Aorta (tissue), 5 donors: ENCODE measurements at places on chromosomes 5 and 9. TPM values are rescaled to one million over a fixed set of nuclear protein-coding genes. Genes with fewer than 3 reads are reported as not detected.

DNA sequence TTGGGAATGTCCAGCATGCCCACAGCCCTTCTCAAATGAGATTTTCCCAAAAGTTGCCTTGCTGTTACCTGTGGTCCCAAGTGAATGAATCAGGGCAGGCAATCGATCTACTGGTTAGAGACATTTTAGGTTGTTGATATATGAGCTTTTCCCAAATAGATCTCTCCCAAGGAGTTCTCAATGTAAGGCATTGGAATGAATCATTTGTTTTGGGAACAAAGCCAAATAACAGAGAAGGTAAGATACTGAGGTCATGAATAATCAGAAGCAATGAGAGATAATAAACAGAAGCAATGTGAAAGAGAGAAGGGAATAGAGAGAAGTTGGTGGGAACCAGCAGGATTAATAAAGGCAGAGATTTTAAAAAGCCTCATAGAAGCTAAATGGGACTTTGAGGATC lies 93.6 kb upstream of the FER start:
- no peak for DNase-seq

DNA sequence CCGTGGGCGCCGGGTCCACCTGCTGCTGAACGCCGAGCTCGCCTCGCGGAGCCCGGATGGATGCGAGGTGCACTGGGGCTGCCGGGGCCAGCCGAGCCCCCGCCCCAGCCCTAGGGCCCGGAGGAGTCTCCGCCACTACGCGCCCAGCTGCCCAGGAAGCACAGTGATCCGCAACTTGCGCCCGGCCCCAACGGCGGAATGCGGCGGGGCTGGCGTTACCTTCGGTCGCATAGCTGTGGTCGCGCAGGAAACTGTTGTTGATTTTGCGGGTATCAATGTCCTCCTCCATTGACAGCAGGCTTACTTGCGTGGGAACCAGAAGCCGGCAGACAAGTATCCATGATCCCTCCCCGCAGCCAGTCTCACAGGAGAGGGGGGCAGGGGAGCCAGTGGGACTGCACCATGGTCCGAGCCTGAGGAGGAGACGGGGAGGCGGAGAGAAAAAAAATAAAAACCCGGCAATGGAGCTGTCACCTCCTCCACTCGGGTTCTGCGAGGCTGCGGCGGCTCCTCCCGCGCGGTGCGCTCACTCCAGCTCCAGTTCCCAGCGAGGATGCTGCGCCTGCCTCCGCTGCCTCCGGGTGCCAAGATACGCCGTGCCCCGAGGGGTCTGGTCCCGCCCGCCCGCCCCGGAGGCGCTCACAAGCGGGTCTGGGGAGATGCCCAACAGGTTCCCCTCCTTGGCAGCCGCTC lies 628 bp downstream of the PPP2R2B start:
- DNase-seq: peak; percentile 81

The GNA14 gene
- total RNA-seq: 7.2 TPM

The LPAR1 gene
- total RNA-seq: 125 TPM

- DNase-seq: no peak
These were observed 69.6 kb upstream of the TGFBR1 start for GRCh38 chr9:99035313-99035712.

GRCh38 chr5:74105126-74105780 lies 479.3 kb downstream of the ARHGEF28 start:
- DNase-seq: no peak

DNA sequence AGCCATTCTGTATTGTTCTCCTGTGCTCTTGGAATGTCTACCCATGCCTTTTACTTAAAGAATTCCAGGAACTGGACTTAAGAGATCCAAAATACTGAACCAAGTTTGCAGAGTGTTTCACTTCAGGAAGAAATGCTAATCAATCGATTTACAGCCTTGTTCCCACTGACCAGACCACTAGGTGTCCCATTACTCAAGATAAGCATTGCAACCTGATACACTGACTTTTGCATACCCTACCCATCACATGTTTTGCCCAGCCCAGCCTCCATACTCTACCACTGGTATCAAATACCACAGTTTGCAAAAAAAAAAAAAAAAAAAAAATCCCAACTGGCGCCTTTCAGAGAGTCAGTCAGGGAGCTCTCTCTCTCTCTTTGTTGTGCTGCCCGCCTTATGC lies 550.8 kb downstream of the CDH9 start:
- DNase-seq: no peak

- no peak for DNase-seq
These were observed 215.8 kb upstream of the CYLC2 start for GRCh38 chr9:102779356-102779755.

DNA sequence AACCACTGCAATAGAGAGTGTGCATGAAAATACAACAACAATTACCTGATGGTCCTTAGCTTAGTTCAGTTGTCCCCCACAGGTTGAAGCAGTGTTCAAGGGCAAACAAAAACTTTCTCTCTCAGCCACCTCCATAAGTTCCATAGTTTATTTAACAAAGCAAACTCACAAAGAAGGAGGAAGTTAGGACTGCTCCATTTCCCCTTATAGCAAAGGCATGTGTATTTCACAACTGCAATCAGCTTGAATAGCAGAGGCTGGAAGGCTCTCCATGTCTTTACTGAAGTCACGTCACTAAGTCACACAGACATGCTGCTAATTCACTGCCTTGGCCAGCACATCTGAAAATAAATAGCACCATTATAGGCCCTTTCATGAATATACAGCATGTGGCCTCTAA lies 43.3 kb downstream of the DOCK8 start:
- no peak for DNase-seq

- DNase-seq: no peak
These were observed 28.9 kb downstream of the HABP4 start for GRCh38 chr9:96478829-96479371.

The PCDHAC2 gene
- total RNA-seq: 1.4 TPM

The TMOD1 gene
- 56.6 TPM for total RNA-seq

The SLC36A2 gene
- total RNA-seq: not detected

DNA sequence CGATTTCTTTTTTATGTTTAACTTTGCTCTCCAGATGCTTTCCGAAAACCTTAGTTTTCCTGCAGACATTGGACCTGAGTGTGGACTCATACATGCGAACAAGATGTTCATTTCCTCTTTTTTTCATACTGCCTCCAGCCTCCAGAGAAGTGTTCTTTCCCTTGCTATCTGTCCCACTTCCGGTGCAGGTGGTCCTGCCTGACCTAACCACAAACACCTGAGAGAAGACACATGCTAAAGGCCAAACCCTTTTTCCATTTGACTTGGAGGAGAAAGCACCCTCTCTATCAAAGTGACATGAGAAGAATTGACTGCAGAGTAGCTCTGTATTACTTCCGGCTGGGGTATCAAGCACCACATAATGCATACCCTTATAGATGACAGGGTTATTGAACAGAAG lies 334.0 kb downstream of the ARHGEF28 start:
- no peak for DNase-seq

GRCh38 chr9:124309667-124310084 lies 51.9 kb downstream of the NEK6 start:
- DNase-seq: peak; percentile 88

The SOHLH1 gene
- not detected for total RNA-seq

- peak; percentile 86 for DNase-seq
These were observed 247.7 kb upstream of the ANKRD55 start for GRCh38 chr5:56480705-56481427.

DNA sequence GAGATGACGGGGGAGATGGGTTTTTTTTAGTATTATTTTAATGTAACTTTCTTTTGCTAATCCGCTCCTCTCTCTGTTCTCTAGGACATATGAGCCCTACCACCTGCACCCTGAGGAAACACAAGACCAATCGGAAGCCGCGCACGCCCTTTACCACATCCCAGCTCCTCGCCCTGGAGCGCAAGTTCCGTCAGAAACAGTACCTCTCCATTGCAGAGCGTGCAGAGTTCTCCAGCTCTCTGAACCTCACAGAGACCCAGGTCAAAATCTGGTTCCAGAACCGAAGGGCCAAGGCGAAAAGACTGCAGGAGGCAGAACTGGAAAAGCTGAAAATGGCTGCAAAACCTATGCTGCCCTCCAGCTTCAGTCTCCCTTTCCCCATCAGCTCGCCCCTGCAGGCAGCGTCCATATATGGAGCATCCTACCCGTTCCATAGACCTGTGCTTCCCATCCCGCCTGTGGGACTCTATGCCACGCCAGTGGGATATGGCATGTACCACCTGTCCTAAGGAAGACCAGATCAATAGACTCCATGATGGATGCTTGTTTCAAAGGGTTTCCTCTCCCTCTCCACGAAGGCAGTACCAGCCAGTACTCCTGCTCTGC lies 4.8 kb downstream of the MSX2 start:
- DNase-seq: no peak

DNA sequence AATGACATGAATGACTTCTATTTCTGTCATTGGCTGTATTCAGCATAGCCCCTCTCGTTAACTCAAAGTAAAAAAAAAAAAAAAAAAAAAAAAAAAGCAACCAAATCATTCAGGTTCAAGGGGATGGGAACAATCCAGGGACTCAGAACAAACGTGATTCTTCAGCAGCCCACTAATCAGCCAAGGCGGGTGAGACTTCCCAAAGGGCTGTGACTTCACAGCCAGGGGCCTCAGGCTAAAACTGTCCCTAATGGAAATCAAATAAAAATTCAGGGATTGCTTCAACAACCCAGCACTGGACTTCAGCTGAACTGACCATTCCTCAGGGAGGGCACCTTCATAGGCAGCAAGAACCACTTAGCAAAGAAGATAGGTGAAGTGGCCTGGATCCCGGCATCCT lies 86.2 kb upstream of the FAM169A start:
- DNase-seq: no peak

The FOXD4L4 gene
- 0.19 TPM for total RNA-seq

DNA sequence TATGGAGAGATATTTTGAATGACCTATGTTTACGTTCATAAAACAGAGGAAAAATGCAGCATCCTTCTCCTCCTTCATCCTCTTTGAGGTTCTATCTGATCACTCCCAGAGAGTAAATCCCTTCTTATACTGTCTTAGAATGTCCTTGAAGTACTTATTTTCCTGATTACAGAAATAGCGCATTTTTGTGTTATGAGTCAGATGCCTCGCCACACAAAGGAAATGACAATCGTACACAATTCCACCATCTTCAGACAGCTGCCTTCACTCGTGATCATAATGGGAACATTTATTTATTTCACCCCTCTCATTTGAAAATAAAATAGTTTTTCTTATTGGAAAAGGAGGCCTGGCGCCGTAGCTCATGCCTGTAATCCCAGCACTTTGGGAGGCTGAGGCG lies 2.4 kb upstream of the GLT6D1 start:
- DNase-seq: no peak

GRCh38 chr9:93301291-93301811 lies 117.4 kb downstream of the WNK2 start:
- peak; percentile 40 for DNase-seq

- DNase-seq: no peak
These were observed 19.8 kb downstream of the TRIP13 start for GRCh38 chr5:912280-913091.

The RNF14 gene
- 54.6 TPM for total RNA-seq

GRCh38 chr5:59789197-59789596 lies 104.3 kb downstream of the PDE4D start:
- no peak for DNase-seq

DNA sequence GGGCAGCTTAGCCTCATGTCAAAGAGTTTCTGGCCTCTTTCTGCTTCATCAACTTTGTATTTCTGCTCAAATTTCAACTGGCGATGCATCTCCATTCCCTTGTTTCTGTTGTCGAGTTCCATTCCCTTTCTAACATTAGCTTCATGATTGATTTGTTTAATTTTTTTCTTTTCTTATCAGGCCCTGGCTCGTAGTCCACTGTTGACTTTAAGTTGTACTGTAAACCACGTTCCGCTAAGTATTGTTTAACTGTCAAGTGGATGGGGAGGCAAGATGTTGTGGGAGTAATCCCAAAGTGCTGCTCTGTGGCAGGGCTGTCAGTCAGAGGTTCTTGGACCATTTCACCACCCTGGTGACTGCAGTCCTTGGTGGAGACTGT lies 309.1 kb downstream of the PSAT1 start:
- no peak for DNase-seq

The ENTREP1 gene
- total RNA-seq: 5.7 TPM

The SELENOP gene
- total RNA-seq: 580 TPM

DNA sequence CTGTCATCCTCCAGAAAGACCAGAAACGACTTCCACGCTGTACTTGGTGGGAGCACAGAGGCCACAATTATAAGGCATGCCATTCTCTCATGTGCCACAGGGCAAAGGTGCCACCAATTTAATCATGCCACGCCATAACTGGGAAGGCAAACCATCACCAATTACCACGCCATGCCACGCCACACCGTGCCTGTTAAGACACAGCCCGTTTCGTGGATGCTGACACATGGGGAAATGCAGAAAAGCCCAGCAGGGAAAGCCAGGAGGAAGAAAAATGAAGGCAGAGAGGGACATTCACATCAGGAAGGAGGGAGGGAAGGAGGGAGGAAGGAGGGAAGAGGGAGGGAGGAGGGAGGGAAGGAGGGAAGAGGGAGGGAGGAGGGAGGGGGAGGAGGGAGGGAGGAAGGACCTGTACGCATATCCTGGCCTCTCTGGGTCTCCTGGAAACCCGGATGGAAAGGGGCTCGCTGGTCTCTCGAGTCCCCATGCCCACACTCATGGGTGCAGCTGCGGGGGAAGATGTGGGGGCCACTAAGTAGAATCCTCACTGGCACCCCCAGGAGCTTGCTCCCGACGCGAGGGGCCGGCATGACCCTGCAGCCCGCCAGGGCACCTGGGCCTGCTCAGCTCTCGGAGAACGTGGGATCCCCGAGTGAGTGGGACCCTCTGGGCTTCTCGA lies 61.7 kb upstream of the UBAC1 start:
- DNase-seq: no peak
